ENCODE measurements at places on chromosomes 12 and 14.
A peak's percentile ranks its signal among the peaks of the same experiment; 100 is the strongest.

- DNase-seq, result no peak
Observed at GRCh38 chr12:105559310-105559709, 228.8 kb downstream of the C12orf75 start.

- DNase-seq, result no peak
Observed at GRCh38 chr12:15698377-15698871, 90.8 kb downstream of the EPS8 start.

GRCh38 chr12:3837049-3837448, 36.1 kb downstream of the PARP11 start:
- no peak for DNase-seq

DNA sequence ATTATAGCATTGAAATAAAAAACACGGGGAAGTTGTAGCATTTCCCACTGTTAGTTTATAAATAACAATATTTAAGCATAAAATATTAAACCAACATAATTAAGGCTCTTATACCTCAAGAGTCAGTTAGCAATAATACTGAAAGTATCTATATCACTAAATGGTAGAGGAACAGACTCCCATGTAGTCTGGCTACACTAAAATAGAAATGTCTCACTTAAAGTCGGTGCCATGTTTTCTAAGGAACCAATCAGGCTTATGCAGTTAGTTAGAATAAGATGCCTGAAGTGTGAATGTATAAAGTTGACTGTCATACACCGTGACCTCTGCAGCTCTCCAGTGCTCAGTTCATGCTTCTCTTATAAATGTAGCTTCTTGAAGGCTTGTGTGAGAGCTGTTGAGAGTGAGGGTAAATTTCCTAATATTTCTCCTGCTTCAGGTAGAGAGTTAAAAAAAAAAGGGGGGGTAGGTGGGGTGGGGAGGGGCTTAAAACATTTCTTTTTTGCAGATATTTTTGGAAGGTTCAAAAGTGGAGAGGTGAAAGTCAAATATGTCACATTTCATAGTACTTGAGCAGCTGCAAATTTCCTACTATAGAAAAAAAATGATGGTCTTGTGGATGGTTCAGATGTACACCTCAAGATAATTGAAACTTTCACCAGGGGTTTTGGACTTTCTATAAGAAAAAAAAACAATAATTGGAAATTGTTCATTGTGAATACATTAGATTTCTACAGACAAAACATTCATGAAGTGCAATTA, 64.5 kb downstream of the PTCSC3 start:
- DNase-seq, result no peak

- DNase-seq, result no peak
Observed at GRCh38 chr12:116217045-116217735, 60.3 kb downstream of the MED13L start.

GRCh38 chr12:93005928-93006392, 76.9 kb upstream of the EEA1 start:
- DNase-seq, result no peak

GRCh38 chr12:65493913-65494245, 215.4 kb downstream of the MSRB3 start:
- no peak for DNase-seq

GRCh38 chr12:76945867-76946266, 67.0 kb upstream of the CSRP2 start:
- DNase-seq, result no peak

- no peak for DNase-seq
Observed at GRCh38 chr14:48665077-48665784, 920.9 kb downstream of the RPS29 start.

GRCh38 chr14:61385002-61385685, 63.8 kb downstream of the PRKCH start:
- DNase-seq, result peak; percentile 82

GRCh38 chr14:33134162-33134561, 195.5 kb downstream of the NPAS3 start:
- DNase-seq, result no peak

- DNase-seq, result no peak
Observed at GRCh38 chr14:29734732-29735131, 192.9 kb downstream of the PRKD1 start.

DNA sequence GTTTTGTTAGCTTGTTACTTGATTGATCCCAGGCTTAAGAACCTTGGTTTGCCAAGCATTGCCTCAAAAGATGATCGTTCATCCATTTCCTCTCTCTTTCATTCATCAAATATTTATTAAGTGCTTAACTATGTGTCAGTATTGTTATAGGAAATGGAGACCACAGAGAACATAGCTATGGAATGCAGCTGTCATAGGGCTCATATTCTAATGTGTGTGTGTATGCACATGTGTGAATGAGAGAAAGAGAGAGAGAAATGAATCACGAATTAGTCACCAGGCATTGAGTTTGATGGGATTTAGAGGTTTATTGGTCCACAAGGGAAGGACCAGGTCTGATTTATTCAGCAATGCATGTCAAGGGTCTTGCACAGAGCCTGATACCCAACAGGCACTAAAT, 71.0 kb upstream of the FBXO21 start:
- no peak for DNase-seq

DNA sequence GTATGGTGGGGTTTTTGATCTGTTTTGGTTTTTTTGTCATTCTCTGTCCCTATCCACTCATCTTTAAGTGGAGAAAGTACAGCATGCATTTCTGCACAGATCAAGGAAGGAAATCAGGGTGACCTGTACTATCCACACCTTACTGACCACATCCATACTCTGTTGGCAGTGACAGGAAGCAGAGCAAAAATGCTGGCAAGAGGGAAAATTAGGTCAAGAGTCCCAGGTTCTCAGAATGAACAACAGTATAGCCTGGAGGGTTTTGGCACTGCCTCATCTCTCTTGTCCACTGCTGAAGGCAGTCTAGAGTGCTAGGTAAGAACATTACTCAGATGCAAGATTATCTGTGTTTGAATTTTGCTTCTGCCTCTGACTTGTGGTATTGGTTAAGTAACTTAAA, 70.7 kb downstream of the TAOK3 start:
- no peak for DNase-seq

DNA sequence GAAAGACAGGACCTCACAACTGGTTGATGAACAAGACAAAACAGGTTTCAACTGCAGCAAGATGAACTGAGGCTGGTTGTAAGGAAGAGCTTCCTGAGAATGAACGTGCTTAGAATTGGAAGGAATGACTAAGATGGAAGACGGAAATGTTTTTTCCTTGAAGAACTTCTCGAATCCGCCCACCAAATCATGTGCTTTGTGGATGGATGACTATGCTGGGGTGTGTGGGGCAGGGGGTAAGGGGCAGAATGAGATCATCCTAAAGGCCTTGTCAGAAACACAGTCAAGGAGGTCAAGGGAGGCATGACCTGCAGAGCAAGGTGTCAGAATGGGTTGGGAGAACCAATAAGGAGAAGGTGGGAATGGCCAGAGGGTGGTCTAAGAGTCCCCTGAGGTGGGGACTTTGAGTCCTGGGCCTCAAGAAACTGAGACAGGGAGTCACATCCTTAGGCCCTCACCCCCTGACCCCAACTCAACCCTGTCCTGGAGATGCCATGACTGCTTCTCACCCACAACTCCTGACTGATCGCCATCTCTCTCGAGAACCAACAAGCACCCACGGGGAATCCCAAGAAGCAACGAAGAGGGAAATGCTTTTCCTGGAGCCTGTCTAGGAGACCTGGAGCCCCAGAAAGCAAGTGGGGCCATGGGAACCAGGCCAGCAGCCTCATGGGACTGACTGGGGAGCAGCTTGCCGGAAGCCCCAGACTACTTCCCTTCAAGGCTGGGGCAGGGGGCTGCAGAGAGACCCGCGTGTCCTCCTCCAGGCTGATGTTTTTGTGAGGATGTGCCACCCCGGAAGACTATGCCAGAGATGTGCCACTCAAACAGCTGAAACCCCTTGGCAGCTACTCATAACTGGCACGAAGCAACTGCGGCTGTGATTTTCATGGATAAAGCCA, 84.0 kb downstream of the ACTN1 start:
- no peak for DNase-seq

- DNase-seq, result no peak
Observed at GRCh38 chr12:23550753-23551152, 398.7 kb downstream of the SOX5 start.

DNA sequence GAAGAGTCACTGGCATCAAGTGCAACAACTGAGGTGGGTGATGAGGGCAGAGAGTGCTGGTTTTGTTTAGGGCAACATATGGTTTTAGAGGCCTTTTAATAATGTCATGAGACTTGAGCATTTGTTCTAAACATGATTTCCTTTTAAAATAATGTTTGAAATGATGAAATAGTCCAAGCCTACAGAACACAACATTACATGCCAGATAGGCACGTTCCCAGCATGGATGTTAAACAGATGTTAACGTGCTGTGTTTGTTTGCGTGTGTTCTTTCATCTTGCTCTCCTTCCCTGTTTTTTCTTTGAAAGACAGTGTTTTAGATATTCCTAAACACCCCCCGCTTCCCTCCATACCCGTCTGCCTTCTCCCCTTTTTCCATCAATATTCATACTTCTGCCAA, 82.3 kb downstream of the RGS6 start:
- no peak for DNase-seq

GRCh38 chr14:23237772-23238594, at the start of gene RNF212B:
Gene RNF212B, plus strand, starts transcription at chr14:23237936. Its CDS starts 2,410 bp downstream, at chr14:23240346.
- peak; percentile 72 for DNase-seq

DNA sequence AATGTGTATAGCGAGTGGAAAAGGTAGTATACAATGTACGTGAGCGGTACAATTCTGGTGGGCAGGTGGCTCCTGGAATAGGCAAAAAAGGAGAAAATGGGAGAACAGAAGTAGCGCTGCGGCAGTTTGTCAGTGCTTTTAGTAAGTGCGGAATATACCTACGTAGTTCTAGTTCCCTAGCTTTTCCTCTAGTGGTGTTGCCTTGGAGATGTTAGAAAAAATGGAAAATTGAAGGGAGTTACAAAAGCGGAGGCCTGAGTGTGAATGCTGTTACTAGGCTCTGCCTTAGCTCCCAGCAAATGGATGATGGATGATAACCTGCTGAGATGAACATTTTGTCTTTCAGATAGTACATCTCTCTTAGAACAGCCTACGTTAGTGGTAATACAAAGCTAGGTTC, 1.1 kb downstream of the TTC8 start:
- DNase-seq, result no peak

GRCh38 chr14:24888532-24888931, 161.4 kb downstream of the STXBP6 start:
- no peak for DNase-seq

DNA sequence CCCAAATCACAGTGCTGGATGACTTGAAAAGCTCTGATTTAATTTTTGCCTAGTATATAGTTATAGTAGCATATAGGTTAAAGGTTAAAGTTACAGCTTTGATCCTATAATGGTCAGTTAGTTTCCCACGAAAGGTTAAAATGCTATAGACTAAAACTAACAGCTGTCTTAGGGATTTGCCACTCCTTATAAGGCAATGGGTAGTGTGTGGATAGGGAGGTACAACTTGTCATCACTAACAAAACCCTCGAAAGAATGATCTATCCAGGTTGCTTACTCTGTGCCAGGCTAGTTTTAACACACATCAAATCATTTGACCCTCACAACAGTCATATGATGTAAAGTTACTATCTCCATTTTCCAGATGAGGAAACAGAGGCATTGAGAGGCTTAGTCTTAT, 11.7 kb downstream of the RCOR1 start:
- DNase-seq, result no peak

DNA sequence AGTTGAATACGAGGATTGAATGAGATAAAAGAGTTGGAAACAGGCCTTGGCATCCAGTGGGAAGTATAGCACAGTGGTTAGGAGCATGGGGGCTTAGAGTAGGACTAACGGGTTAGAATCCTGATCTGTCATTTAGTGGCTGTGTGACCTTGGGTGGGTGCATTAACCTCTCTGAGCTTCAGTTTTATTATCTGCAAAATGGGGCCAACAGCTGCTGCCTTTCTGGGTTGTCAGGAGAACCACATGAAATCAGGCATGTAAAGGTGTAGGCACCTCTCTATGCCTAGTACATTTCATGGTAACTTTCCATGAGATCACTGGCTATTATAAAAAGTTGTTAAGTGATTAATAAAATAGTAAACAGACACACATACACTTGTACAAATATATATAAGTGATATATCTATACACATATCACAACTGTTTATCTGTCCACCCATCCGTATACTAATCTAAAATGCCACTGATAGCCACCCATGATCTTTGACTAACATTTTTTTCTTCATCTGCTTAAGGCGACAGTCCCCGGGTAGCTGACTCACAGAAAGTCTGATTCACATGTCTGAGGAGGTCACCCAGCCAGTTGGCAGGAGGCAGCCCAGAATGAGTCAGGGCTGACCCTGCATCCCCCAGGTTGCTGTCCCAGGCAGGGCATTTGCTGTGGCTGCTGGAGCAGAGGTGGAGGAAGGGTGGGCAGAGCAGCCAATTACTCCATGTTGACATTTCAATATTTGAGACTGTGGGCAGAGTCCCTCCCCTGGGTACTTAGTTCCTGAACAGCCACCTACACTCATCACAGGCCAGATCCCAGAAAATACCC, 125.6 kb upstream of the NOS1 start:
- DNase-seq, result no peak

- no peak for DNase-seq
Observed at GRCh38 chr14:74942181-74942580, 13.2 kb downstream of the PGF start.

GRCh38 chr12:62632411-62632918, 165.8 kb downstream of the MON2 start:
- DNase-seq, result no peak

- no peak for DNase-seq
Observed at GRCh38 chr12:65122703-65123102, 1.6 kb upstream of the WIF1 start.

DNA sequence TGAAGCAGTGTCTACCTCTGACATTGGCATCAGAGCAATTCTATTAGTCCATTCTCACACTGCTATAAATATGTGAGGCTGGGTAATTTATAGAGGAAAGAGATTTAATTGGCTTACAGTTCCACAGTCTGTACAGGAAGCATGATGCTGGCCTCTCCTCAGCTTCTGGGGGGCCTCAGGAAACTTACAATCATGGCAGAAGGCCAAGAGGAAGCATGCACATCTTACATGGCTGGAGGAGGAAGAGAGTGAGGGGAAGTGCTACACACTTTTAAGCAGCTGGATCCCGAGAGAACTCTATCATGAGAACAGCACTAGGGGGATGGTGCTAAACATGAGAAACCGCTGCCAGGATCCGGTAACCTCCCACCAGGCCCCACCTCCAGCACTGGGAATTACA, 25.7 kb upstream of the SEL1L start:
- DNase-seq, result no peak

- DNase-seq, result no peak
Observed at GRCh38 chr14:103607822-103608221, 21.2 kb upstream of the KLC1 start.

- no peak for DNase-seq
Observed at GRCh38 chr12:50635364-50635763, 128.5 kb upstream of the ATF1 start.
